ENCODE measurements at places on chromosomes 12 and 14.

GRCh38 chr12:91877022-91877421, 268.6 kb downstream of the BTG1 start:
- peak; percentile 53 for DNase-seq

DNA sequence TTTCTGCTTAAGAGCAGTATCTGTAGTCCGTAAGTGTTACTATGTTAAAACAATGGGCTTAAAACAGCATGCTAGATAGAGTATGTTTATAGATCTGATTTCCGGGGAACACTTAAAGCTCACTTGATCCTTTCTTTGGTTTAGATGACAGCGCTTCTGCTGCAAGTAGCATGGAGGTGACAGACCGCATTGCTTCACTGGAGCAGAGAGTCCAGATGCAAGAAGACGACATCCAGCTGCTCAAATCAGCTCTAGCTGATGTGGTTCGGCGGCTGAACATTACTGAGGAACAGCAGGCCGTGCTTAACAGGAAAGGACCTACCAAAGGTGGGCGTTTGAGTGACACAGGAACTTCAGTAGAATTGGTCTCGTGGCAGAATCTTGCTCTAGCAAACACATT, 57.5 kb downstream of the EML1 start:
- DNase-seq: no peak

GRCh38 chr12:6476489-6476888, 6.0 kb upstream of the VAMP1 start:
- DNase-seq: no peak

DNA sequence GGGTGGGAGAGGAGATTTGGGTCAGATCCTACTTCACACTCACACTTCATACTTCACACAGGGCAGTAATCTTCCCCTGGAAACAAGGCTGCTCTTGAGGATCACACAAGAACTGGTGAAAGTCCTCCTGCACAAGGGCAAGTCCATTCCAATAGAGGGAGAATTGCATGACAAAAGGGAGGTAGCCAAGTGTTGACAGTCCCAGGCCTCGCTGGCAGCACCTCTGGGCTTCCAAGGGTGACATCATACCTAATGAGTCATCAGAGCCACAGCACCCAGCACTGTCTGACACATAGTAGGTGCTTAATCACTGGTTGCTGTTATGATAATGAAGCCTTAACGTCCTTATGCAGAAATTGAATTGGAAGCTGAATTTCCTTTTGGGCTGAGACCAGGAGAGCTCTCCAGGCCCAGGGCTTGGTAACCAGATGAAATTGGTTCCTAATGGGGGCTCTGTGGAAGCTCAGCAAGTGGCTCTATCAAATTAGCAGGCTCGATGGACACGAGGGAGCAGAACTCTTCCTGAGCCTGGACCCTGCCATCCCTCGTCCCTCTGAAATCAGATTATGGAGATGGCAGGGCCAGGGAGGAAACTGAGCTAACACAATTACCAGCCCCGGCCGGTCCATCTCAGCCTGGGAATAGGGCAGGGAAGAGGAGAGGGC, 58.8 kb upstream of the ACTN1 start:
- DNase-seq: no peak

GRCh38 chr14:29650554-29651269, 276.9 kb downstream of the PRKD1 start:
- DNase-seq: no peak

DNA sequence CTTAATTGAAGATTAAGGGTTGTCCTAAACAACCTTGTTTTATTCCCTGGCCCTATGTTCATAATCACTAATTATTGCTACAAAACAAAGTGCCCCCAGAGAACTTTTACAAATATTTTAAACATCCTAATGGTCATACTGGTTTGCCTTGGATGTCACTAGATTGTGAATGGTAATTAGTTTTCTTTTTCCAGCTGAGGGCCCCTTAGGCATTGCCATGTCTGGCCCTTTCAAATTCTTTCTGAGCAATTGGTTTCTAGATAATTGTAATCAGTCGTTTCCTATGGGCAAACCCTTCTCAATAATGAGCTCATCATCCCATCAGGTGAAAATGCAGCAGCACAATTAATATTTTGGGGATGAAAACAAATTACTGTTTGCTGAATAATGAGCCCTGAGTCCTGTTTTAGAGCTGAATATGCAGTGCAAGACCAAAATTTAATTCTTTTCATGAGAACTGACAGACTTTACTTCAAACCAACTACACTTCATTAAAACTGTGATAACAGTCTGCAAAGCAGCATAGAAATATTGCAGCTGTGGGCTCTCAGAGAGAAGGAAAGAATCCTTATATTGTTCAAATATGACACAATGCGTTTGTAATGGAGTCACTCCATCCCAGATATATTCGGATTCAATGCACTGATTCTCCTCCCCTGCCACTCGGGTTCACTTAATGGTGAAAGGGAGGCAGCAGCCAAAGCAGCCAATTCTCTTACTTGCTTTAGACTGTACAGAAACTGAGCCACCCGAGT, 67.7 kb upstream of the ARHGAP5 start:
- no peak for DNase-seq

GRCh38 chr12:22333713-22334409, 646 bp downstream of the ST8SIA1 start:
- peak; percentile 2 for DNase-seq

DNA sequence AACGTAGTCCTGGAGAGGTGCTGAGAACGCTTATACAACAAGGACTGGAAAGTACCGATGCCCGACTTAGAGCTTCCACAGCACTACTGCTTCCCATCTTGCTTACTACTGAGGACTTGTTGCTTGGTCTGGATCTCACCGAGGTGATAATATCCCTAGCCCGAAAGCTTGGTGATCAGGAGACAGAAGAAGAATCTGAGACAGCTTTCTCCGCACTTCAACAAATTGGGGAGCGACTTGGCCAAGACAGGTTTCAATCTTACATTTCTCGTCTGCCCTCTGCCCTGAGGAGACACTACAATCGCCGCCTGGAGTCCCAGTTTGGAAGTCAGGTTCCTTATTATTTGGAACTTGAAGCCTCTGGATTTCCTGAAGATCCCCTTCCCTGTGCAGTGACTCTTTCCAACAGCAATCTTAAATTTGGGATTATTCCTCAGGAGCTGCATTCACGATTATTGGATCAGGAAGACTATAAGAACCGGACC, 1.1 kb downstream of the TOGARAM1 start:
- peak; percentile 52 for DNase-seq

DNA sequence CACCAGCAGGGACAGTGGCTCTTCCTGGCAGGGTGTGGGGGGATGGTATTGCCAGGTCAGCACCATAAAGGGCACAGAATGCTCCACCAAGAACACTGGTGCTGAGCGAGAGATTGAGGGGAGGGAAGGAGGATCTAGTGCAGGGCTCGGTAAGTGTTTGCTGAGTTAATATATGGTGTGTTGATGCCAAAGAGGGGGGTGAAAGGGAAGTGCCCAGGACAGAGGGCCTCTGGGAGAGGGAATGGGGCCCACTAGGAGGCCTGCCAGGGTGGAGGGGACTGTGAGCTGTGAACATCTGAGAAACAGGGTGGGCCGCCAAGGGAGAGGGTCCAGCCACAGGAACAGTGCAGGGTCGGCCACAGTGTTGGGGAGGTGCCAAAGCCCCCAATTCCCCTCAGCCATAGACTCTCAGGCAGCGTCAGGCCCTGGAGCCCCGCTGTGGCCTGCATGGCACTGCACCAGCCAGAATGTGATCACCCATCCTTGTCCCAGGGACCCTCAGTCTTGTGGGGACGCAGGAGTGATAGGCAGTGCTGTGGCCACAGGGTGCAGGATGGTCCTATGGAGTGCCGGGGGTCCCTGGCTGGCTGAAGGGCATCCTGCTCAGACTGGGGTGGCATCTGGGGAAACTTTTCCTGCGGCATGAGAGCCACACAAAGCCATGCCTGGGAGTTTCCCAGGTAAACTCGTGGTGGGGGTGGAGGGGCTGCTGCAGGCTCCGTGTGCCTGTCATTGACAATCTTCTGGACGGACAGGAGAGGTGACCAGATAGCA, 11.9 kb downstream of the RIN3 start:
- DNase-seq: no peak

- no peak for DNase-seq
Observed at GRCh38 chr12:132507656-132508490, 17.9 kb downstream of the FBRSL1 start.

GRCh38 chr12:113119980-113120669, 15.4 kb downstream of the RASAL1 start:
- DNase-seq: no peak

DNA sequence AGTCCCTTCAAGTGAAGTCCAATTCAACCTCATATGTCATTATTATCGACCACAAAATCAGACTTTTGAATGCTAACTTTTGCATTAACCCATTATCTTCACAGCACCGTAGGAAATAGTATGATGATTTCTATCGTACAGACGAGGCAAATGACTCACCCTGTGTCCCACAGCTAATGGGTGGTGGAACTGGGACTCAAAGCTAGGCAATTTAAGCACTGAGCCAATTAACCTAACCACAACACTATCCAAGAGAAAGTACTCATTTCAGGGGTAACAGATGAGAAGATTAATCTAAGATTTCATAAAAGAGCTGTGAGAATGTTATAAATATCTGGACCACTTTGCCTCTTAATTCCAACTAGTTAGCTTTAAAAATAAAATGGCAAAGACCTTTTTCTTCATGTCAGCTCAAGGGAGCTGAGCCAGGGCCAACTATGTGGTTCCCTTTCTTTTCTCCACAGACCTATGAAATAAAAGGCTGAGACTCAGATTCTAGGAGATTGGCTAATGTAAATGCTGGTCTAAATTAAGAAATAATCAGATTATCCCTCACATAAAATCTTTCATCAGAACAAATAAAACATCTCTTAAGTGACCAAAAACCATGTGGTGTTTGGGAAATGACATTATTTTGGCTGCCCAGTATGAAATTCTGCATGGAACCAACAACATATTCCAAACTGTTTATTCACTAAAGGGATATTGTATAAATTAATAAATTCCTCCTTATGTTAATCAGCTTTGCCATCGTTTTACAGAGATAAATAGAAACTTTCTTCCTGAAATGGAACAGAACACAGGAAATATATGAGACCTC, 4.9 kb downstream of the PTGER2 start:
- no peak for DNase-seq

Measured in Kasumi-1 (cell line).